Activated CD4-positive, alpha-beta T cell treated with anti-CD3 and anti-CD28 coated beads for 36 hours (primary cell): ENCODE measurements at places on chromosomes 16 and 17. TPM values are rescaled to one million over a fixed set of nuclear protein-coding genes. Genes with fewer than 3 reads are reported as not detected.

- no peak for DNase-seq
- H3K4me3 ChIP-seq, result no peak overlapping the region
Observed at GRCh38 chr17:14052886-14053615, 16.3 kb upstream of the COX10 start.

KIF18B gene
- total RNA-seq, result 48.7 TPM

CDYL2 gene
- total RNA-seq, result 17.6 TPM

- peak; percentile 43 for DNase-seq
- H3K36me3 ChIP-seq, result peaks cover 10% of the 10 kb centered on the region
- peak overlapping the region; percentile 94 for H3K27ac ChIP-seq
Observed at GRCh38 chr16:3576211-3576610, 992 bp downstream of the NLRC3 start.

GRCh38 chr17:67364847-67365737, 1.3 kb downstream of the PSMD12 start:
- H3K4me3 ChIP-seq, result peak overlapping the region; percentile 94
- H3K27me3 ChIP-seq, result no peaks in the 10 kb centered on the region
- H3K4me1 ChIP-seq, result peaks cover 57% of the 10 kb centered on the region

SLFN12 gene
- 5.4 TPM for total RNA-seq

- H3K4me1 ChIP-seq, result no peaks in the 10 kb centered on the region
- no peak overlapping the region for H3K4me3 ChIP-seq
- no peak overlapping the region for H3K27ac ChIP-seq
- H3K36me3 ChIP-seq, result no peaks in the 10 kb centered on the region
Observed at GRCh38 chr16:26158142-26158759, 466.5 kb downstream of the HS3ST4 start.

KRTAP1-1 gene
- not detected for total RNA-seq

GRCh38 chr16:7378024-7378695, 45.5 kb downstream of the RBFOX1 start:
- DNase-seq, result no peak
- H3K27ac ChIP-seq, result no peak overlapping the region
- H3K4me1 ChIP-seq, result no peaks in the 10 kb centered on the region
- H3K36me3 ChIP-seq, result no peaks in the 10 kb centered on the region

STARD3 gene
- 46.8 TPM for total RNA-seq

DNA sequence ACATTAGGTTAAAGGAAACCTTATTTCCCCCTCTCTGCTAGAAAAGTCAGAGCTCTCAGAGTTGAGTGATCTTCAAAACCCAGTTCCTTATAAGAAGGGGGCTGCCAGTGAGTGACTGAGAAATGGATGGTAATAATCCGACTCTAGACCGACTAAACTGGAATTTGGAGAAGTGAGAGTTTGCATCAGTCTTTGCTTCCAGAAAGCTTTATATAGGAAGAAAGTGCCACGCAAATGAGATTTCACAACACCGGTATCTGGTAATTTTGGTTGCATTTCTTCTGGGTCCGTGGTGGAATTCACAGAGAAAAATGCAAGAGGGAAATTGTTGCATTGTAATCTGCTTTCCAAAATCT, 271.4 kb downstream of the MAF start:
- no peaks in the 10 kb centered on the region for H3K36me3 ChIP-seq
- no peak overlapping the region for H3K27ac ChIP-seq
- DNase-seq, result no peak
- peaks cover 16% of the 10 kb centered on the region for H3K4me1 ChIP-seq

SPATA22 gene
- total RNA-seq, result 1.6 TPM

- no peaks in the 10 kb centered on the region for H3K36me3 ChIP-seq
- no peak overlapping the region for H3K4me3 ChIP-seq
- no peak overlapping the region for H3K27ac ChIP-seq
- DNase-seq, result no peak
Observed at GRCh38 chr16:3349175-3349574, 6.5 kb upstream of the OR2C1 start.

DNA sequence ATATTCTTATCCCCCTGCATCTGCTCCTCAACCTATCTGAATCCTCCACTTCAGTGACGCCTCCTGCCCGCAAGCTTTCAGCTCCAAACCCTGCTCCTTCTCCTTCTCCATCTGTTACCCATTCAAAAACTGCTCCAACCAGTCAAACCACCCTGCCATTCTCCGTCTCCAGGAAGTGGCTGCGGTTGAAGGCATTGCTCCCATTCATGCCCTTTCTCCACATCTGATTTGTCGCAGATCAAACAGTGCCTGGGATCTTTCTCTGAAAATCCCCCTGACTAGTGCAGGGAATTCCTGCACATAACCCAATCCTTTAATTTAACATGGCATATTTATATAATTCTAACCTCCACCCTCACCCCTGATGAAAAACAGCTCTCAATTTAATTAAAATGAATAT, 56.3 kb downstream of the SLFN5 start:
- H3K4me3 ChIP-seq, result no peak overlapping the region
- no peaks in the 10 kb centered on the region for H3K27me3 ChIP-seq
- no peak for DNase-seq
- H3K4me1 ChIP-seq, result peaks cover 5% of the 10 kb centered on the region
- H3K27ac ChIP-seq, result no peak overlapping the region

DNA sequence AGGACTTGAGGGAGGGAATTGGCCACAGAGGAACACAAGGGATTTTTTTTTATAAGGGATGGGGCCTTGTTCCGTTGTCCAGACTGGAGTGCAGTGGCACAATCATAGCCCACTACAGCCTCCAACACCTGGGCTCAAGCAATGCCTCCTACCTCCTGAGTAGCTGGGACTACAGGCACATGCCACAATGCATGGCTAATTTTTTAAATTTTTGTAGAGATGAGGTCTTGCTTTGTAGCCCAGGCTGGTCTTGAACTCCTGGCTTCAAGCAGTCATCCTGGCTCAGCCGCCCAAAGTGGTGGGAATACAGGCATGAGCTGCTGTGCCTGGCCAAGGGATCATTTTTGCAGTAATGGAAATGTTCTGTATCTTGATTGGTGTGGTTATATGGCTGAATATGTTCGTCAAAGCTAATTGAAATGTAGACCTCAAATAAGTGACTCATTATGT, 56.9 kb downstream of the VMP1 start:
- H3K4me3 ChIP-seq, result peak overlapping the region; percentile 57
- peak; percentile 38 for DNase-seq
- no peaks in the 10 kb centered on the region for H3K27me3 ChIP-seq
- peaks cover 68% of the 10 kb centered on the region for H3K4me1 ChIP-seq
- H3K36me3 ChIP-seq, result peaks cover 54% of the 10 kb centered on the region
